ENCODE measurements at places on chromosomes 16 and 17.

DNA sequence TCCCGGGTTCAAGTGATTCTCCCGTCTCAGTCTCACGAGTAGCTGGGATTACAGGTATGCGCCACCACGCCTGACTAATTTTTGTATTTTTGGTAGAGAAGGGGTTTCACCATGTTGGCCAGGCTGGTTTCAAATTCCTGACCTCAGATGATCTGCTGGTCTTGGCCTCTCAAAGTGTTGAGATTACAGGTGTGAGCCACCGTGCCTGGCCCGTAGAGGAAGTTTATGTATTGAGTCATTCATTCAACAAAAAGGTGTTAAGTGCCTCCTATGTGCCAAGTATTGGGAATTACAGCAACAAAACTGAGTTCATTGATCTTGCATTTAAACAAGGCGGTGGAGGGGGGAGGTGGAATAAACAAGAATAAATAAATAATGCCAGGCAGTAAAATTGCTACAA lies 10.2 kb upstream of the CNOT1 start:
- DNase-seq = no peak

- no peak for DNase-seq
These were observed 44.5 kb downstream of the XPO6 start for GRCh38 chr16:28167221-28167620.

DNA sequence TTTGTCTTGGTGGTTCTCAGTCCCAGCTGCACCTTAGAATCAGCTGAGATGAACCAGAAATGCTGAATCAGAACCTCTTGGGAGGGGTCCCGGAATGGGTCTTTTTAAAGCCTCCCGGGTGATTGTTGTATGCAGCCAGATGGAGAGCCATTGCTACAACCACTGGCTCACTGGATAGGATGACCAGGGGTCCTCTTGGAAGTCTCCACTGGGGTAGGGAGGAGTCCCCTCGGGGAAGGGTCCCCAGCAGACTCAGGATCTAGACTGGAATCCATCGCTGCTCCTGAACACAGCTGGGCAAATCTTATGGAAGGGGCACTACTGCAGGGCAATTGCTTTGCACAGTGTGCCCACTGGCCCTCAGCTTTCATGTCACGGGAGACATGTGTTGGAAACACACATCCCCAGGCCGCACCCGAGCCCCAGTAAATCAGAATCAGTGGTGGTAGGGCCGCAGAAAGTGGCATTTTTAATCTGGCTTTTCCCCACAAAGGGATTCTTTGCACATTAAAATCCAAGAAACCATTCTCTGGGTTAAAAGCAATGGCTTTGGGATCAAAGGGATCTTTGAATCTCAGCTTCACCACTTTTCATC lies 117.3 kb downstream of the IRX5 start:
- no peak for DNase-seq

DNA sequence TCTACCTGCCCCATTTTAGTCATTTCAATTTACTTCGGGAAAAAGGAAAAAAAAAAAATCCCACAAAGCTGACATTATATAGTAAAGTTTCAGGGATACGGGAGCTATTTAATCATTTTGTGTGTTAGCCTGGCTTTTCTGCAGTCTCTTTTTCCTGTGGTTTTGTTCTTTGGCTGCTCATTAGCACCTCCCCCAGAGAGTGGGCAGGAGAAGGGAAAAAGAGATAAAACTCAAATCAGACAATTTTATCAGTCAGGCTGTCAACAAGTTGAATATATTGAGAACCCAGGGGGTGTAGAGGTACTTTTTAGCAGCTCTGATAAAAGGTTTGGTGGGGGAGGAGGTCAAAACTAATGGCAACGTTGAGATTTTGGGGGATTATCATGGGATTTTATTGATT lies 559.0 kb upstream of the PSMD7 start:
- DNase-seq = no peak

- no peak for DNase-seq
These were observed 789 bp upstream of the TERF2 start for GRCh38 chr16:69386596-69386995.

GRCh38 chr16:56985288-56985961 lies 3.9 kb upstream of the NLRC5 start:
- peak; percentile 43 for DNase-seq

DNA sequence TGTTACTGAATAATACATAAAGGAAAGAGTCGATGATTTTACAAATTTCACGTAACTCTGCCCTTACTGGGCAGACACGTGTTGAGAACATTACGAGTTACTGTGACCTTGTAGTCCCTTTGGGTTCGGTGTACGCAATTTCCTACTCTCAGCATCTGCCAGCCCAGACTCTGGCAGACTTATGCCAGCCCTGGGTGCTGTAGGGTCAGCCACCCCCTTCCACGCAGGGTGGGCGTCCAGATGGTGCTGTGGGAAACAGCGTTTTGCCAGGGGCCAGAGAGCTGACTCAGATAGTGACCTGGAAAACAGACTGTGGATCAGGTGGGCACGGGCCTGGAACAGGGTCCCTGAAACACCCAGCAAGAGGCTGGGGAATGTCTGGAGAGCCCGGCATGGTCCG lies 148.9 kb downstream of the RPTOR start:
- no peak for DNase-seq

GRCh38 chr17:18332909-18333489 lies 17.9 kb downstream of the SMCR8 start:
- no peak for DNase-seq

DNA sequence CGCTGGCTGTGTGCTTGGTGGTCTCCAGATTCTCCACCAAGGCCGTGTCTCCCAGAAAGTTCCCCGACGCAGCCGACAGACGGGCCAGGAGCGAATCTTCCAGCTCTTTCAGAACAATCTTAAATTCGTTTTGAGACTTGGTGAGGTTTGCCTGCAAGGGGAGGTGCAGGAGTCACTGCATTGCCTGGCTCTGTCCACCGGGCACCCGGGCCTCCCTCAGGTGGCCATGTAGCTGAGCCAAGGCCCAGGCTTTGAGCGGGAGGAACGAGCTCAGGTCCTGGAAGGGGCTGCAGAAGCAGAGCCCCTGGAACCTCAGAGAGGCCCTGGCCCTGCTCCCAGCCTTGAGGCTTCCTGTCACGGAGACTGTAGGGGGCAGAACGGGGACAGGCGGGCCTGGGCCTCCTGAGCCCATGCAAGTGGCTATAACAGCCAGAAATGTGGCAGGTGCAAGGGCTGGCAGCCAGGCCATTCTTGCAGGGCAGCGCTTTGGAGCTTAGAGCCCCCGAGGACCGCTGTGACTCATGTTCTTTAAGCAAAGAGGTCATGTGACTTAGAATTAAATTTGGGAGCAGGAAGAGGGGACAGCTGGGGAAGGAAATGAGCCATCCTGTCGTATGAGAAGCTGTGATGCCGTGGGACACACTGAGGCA lies 72.4 kb downstream of the PGS1 start:
- DNase-seq = no peak

GRCh38 chr16:53007095-53007494 lies 45.6 kb downstream of the CHD9NB start:
- no peak for DNase-seq

GRCh38 chr17:78745407-78746088 lies 36.5 kb downstream of the CYTH1 start:
- no peak for DNase-seq

DNA sequence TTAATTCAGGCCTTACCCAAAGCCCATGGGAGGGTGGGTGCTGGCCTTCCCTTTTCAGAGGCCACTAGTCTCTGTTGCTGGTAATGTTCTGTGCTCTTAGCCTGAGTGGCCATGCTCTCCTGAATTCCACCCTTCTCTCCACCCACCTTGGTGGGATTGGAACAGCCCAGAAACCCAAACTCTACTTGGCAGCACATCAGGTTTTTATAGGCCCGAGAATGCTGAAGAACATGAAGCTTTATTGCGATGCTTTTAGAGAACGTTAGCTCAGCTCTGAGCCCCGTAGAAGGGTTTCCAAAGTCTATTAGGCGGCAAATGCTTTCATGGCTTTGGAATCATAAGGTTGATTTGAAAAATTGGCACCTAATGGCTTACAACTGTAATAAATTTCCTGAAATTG lies 209.3 kb downstream of the MSI2 start:
- DNase-seq = no peak

GRCh38 chr17:2841606-2842005 lies 45.4 kb downstream of the RAP1GAP2 start:
- DNase-seq = no peak

GRCh38 chr16:73599870-73600269 lies 551.9 kb upstream of the ZFHX3 start:
- no peak for DNase-seq

DNA sequence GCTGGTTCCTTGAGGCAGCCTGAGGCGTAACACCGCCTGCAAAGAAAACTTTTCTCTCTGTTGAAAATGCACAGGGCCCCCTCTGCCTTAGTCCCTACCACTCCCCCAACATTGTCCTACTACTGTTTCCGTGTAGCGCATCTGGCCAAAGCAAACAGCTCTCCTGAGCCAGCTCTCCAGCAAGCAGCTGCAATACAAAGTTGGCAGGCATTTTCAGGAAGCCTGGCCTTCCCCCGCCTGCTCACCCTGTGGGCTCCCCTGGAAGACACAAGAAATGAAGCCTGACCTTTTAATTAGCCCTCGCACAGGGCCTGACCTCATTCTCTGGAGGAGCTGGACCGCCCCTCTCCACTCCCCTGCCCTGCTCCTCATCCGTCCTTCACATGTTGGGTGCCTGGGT lies 66.7 kb downstream of the SOX9 start:
- DNase-seq = no peak

Measured in pulmonary artery endothelial cell (primary cell).